ENCODE measurements at places on chromosomes 11 and 22. TPM values are rescaled to one million over a fixed set of nuclear protein-coding genes. Genes with fewer than 3 reads are reported as not detected.

BIK gene
- not detected for total RNA-seq

GUCY1A2 gene
- total RNA-seq: 9.6 TPM

SCN2B gene
- total RNA-seq: 7.6 TPM

ABCG4 gene
- total RNA-seq: 2.1 TPM

CACNA1I gene
- total RNA-seq: not detected

IL18 gene
- 1.2 TPM for total RNA-seq

PANX3 gene
- not detected for total RNA-seq

TSGA10IP gene
- total RNA-seq: not detected

SHISAL1 gene
- total RNA-seq: 0.32 TPM

CHST1 gene
- total RNA-seq: 1.8 TPM

BEST1 gene
- total RNA-seq: 4.4 TPM

DNA sequence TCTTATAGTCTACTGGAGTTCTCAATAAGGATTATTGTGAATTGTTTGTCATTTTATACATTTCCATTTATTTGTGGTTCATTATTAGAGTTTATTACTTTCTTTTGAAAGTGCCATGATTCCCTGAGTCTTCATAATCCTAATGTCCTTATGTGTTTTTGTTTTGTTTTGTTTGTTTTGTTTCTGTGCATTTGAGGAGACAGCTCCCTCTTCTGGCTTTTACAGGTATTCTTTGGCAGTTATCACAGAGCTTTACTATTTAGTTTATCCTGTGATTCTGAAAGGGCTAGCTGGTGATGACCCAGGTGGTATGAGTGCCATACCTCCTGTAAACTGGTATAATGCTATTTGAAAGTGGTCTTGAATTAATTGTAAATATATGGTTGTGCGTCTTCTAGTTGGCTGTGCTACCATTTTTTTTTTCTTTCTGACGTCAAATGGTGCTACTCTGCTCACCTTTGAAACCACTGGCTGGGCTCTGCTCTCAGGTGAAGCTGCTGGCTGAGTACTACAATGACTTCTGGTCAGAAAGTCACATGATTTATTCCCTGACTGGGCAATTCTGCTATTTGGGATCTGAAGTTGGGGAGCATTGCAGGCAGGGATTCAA is 751.2 kb downstream of the JRKL start:
- DNase-seq: no peak

- DNase-seq: peak; percentile 78
Measured at GRCh38 chr22:19524170-19525115, at the start of gene CLDN5. CLDN5 (minus strand) TSS chr22:19524410; CDS start chr22:19524255, 155 bp downstream.

DNA sequence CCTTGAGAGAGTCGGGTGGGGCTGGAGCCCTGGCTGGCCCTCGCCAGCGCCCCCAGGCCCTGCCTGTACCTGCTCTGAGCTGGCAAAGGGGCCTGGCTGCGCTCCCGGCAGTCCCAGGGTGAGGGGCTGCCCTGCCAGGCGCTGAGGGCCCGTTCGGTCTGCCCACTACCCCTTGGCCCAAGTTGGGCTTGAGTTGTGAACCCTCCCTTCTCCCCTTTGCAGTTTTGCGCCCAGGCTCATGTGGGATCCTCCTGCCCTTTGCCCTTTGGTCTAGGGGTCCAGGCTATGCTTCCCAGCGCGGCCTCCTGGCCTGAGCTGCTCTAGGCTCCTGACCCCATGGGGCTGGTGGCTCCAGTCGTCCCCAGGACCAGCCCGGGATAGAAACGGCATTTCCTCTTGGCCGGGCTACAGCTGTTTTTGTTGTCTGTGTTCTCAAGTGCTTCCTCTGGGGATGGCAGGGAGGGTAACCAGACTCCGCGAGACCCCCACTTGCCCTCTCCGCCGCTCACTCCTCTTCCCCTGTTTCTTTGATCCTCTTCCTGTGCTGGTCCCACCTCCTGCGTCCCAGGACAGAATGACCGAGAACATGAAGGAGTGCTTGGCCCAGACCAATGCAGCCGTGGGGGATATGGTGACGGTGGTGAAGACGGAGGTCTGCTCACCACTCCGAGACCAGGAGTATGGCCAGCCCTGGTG is 34.9 kb downstream of the PRDM11 start:
- DNase-seq: peak; percentile 47

DNA sequence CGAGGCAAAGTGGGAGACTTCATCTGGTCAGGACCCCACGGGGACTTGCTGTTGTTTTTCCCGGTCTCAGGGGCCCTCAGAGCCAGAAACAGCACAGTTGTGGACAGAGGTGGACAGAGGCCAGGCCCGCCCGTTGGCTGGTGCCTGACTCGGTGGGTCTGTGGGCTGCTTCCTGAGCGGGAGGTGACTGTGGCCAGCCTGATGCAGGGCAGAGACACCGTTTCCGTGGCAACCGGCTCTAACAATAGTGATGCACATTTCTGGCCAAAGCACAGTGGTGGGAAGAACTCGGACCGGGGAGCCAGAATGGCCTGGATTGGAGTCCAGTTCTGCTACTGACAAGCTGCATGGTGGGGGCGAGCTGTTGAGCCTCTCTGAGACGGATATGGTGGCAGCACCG is 58.7 kb upstream of the ATXN10 start:
- DNase-seq: no peak

- DNase-seq: no peak
Measured at GRCh38 chr11:72621008-72621610, 53.1 kb downstream of the PDE2A start.

DNA sequence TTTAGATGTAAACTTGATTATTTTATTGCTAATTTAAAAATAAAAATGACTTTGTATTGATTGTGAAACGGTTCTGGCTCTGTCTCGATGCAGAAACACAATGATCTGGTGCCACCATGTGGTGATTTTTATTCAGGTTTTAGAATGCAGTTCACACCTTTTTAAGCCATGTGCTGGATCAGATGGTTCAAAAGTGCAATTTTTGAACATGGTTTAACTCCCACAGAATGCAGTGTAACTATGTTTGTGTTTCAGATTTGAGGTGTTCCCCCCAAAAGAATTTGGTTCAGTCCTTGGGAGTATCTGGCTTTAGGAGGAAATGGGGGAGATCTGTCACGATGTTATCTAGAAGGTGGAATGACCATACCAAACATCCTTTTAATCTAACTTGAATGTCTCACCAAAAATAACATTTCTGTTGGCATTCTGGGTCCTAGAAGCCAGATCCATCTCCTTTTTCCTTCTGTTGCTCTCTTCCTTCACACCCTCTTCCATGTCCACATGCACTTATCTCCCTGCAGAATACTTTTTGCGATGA is 7.9 kb downstream of the MRPL16 start:
- no peak for DNase-seq

GRCh38 chr11:119489087-119489486 is 66.1 kb upstream of the THY1 start:
- DNase-seq: no peak

- no peak for DNase-seq
Measured at GRCh38 chr11:27524155-27524554, 17.6 kb upstream of the LIN7C start.

DNA sequence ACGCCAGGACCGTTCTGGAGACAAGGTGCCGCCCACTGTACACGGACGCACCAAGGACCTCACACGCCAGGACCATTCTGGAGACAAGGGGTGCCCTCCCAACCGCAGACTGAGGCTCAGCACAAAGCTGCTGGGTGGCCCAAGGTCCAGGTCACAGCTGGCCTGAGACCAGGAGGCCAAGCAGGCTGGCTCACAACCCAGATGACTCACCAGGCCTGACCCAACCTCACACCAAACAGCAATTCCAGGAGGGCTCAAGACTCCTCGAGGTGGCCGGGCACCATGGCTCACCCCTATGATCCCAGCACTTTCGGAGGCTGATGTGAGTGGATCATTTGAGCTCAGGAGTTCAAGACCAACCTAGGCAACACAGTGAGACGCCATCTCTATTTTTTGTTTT is 14.8 kb downstream of the BRD1 start:
- DNase-seq: peak; percentile 29

DNA sequence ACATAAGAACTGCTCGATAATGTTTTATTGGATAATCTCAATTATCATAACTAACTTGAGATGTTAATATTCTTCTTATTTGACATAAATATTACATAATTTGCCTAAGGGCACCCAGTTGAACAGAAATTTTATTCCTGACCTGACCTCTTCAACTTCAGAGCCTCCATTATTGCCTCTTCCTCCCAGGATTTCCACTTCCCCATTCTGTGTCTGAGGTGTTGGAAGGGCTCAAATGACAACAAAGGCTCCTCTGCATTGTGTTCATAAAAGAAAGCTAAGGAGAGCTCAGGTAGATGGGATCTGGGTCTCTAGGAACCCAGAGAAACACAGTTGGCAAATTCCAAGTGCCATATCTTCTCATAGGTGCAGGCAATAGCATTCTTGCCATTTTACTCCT is 61.2 kb upstream of the ARHGAP20 start:
- no peak for DNase-seq

DNA sequence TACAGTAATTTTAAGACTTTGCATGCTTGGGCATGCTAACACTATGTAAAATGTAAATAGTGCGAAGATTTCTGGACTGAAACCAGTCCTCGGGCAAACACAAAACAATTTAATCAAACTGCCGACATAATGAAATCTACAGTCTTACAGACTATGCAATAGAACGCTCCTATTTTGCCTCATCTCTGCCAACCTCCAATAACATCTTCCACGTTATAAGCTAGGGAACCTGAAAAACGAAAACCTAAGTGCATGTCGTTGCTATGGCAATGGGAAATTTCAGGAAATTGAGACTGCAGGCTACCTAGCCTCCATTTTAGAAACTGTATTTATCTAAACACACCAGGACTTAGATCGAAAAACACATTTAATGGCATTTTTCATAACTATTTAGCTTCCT is 1.1 kb downstream of the CSTF3 start:
- DNase-seq: no peak

- no peak for DNase-seq
Measured at GRCh38 chr11:133732109-133732674, 113.1 kb downstream of the SPATA19 start.

DNA sequence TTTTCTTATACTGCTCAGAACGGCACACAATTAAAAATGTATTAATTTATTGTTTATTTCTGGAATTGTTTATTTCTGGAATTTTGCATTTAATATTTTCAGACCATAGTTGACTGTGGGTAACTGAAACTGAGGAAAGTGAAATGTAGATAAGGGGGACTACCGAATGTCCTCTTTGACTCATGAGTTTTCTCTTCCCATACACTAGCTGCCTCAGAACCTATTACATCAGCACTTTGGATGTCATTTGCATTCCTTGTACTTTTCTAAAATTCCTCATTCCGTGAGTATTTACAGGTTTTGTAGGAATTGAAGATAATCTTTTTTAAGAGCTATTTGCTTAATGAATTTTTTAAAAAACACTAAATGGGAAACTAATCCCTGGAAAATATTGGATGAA is 29.8 kb downstream of the ZC3H12C start:
- no peak for DNase-seq

DNA sequence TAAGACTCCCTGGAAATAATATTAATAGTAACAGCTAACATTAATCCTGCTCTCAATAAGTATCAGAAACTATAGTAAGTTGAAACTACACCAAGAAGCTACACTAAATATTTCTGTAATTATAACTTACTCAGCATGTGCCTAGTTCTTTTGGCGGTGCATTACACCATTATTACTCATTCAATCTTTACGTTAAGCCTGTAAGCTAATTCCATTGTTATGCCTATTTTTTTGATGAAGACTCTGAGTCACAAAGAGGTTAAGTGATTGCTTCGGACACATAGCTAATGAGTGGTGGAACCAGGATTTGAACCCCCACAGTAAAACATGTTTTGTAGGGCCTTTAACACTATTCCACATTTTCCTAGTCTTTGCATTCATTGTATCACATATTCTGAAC is 111.6 kb downstream of the RASSF10 start:
- no peak for DNase-seq

GRCh38 chr22:42825796-42826195 is 31.3 kb downstream of the ARFGAP3 start:
- DNase-seq: no peak

GRCh38 chr22:27720860-27721259 is 80.7 kb downstream of the MN1 start:
- DNase-seq: no peak

- no peak for DNase-seq
Measured at GRCh38 chr11:117510646-117511045, 183.0 kb downstream of the CEP164 start.

- no peak for DNase-seq
Measured at GRCh38 chr11:22165759-22166513, 26.9 kb upstream of the ANO5 start.

All from heart left ventricle (tissue), 16 donors.